ENCODE measurements at places on chromosomes 6 and 20.

DNA sequence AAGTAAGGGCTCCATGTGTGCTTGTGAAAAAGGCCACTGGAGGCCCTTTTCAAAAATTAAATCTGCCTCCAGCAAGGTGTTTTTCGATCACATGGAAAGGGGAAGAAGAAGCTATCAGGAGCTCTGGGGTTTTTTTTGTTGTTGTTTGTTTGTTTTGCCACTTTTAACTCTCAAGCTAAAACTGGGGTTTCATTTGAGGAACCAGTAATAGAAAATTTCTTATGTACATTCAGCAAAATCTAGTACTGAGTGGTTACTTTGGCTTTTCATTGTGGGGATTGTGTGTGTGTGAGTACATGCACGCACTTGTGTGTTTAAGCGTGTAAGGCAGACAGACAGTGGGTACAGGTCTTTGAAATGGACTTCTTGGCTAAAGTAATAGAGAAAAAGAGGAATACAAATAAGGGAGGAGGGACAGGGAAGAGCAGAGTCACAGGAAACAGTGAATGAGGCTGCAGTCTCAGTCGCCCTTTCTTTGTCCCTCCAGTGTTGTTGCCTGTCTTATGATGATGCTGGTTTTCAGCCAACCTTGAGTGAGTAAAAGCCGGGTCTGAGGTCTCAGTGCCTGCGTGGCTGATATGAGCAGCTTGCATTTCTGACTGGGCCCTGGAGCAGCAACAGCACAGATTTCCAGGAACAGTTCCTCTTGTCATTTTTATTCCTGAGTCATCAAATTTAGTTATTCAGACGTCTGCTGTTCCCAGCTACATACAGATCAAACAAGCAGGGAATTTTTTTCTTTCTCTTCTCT, 26.2 kb downstream of the SLC16A10 start:
- DNase-seq: no peak

DNA sequence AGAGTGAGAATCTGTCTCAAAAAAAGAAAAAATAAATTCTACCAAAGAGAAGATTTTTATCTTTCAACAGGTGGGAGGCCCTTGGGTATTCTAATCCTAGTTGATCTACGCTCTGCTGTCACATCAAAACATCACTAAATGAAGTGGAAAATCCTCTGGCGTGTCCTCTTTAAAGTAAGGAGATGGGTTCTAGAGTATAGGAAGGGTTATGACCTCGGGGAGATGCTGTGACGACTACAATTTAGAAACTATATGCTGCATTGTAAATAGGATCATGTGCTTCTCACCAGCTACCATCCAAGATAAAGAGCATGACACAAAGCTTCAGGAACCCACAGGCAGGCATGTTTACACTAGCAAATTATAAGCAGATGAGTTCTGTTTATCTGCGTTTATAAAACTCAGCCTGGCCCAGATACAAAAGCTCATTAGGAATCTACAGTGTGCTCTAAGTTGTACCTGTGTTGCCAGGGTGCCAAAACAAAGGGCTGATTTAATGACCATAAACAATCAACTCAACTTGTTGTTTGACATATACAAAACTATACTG, 197.1 kb upstream of the PLN start:
- no peak for DNase-seq

DNA sequence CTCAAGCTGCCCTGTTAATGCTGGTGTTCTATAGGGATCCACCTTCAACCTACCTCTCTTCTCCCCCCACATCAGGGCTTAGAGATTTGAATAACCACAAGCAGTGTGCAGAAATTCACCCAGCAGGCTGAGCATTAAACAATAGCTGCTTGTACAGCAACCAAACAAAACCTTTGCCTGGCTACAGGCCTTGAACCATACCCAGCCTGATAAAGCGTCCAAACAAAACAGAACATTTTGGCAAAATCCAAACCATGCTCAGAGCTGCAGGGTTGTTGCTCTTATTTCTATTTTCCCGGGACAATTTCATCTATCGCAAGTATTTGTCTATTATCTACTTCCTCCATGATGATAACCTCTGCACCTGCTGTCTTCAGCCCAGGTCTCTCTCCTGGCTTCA, 142.3 kb downstream of the UNC5CL start:
- DNase-seq: no peak

DNA sequence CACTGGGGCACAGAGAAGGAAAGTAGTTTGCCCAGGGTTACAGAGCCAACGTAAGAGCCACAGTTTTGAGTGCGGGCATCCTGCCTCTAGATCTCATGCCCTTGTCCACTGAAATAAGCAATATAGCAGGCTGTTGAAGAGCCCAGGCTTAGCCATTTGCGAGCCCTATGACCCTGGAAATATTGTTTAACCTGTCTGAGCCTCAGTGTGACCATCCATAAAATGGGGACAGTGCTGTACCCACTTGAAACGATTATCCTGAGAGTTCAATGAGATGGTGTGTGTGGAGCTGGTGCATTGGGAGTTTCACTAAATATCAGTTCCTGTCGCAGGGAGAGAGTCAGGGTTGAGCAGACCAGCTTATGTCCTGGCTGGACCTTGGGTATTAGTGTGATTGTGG, 173.1 kb upstream of the KCNG1 start:
- no peak for DNase-seq

- no peak for DNase-seq
Measured at GRCh38 chr6:163354085-163354484, 60.4 kb upstream of the QKI start.

DNA sequence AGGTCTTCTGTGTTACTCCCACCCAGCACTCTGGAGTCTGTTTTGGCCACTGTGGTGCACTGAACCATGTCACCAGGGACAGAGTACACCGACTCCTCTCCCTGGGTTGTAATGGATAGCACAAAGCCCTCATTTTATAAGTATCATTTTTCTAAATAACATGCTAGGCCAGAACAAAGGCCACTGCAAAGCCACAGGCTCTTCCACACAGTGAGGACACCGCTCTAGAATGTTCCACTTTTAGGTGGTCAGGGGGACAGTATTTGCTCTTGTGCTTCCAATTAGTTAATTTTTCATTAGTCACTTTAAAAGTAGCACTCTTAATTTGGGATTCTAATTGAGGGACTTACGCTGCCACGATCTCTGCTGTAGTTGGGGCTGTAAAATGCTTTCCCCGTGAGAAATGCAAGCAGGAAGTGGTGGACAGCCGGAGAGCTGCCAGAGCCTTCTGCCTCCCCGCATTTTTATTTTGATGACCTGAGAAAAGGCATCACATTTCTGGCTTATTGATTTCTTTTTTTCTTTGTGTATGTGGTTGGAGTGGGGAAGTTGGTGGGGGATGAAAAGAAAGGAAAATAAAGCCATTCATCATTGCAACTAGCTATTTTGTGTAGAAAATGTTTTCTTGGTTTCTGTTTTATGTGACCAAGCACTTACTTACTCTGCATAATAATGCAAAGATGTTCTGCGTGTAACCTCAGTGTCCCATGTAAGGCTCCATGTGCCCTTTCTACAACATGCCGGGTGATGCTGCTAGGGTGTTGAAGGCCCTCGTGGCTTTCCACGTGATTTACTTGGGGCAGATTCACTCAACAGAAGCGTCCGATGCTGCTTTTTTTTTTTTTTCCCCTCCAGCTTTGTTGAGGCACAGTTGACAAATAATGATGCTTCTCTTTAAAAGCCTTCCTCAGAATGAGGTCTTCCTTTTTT, 195.9 kb downstream of the SASH1 start:
- DNase-seq: no peak

DNA sequence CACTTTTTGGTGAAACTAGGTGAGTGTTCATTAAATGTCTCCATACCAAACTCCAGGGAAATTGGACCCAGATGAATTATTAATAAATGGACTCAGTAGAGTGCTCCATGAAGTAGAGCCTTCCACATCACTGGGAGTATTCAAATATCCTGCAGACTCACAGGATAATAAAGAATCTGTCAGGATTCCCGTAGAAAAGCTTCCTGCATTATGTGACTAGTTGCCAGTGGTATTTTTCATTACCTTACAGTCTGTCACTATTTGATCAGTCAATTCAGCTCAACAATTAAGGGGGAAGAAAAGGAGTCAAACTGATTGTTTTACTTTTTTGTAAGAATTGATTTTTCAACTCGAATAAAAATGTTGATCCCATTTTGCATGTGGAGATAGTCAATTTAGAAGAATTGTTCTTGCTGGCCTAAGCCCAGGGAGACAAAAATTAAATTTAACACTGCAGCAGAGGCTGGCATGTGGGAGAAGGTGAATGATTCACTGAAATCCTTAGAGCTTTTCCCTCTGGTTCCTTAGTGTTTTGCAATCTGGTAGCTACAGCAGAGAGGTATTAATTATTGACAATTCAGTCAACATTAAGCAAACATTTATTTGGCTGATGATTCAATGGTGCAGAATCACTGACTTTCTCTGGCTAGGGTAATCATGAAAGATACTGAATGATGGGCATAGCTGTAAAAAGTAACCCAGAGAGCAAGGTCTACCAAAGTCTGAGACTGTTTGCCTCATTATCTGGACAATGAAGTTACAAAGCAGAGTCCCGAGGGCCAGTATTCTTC, 442.4 kb downstream of the CD83 start:
- DNase-seq: no peak

GRCh38 chr20:18057101-18057993, at the start of gene OVOL2:
TSS of gene OVOL2 (minus strand) at chr20:18057916. CDS start at chr20:18057634, 282 bp downstream.
- no peak for DNase-seq

DNA sequence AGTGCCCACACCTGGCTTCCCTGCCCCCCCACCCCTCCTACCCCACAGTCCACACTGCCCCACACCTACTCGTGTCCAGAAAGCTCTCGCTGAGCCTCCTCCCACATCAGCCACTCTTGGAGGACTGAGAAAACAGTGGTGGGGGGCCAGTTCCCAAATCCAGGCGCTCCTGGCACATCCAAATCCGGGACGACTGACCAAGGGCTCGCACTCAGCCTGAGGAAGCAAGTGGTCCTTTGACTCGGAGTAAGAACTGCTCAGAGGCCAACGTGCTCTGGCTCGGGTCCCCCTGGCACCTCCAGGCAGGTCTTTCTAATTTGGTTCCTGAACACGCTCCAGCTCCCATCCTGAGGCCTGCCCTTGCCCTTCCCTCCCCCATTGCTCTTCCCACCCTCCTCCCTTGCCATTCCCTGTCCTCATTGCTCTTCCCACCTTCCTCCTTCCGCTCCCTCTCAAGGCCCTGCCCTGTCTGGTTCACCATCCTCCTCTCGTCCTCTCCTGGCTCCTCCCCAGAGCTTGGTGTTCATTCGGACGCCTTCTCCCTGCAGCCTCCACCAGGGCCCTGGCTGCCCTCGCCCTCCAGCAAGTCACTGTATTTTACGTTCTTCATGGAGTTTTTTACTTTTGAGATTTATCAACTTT, 83.6 kb downstream of the THBS2 start:
- no peak for DNase-seq

GRCh38 chr6:124285146-124285545, 481.5 kb downstream of the NKAIN2 start:
- no peak for DNase-seq

GRCh38 chr6:18280084-18280483, 15.8 kb upstream of the DEK start:
- DNase-seq: no peak

DNA sequence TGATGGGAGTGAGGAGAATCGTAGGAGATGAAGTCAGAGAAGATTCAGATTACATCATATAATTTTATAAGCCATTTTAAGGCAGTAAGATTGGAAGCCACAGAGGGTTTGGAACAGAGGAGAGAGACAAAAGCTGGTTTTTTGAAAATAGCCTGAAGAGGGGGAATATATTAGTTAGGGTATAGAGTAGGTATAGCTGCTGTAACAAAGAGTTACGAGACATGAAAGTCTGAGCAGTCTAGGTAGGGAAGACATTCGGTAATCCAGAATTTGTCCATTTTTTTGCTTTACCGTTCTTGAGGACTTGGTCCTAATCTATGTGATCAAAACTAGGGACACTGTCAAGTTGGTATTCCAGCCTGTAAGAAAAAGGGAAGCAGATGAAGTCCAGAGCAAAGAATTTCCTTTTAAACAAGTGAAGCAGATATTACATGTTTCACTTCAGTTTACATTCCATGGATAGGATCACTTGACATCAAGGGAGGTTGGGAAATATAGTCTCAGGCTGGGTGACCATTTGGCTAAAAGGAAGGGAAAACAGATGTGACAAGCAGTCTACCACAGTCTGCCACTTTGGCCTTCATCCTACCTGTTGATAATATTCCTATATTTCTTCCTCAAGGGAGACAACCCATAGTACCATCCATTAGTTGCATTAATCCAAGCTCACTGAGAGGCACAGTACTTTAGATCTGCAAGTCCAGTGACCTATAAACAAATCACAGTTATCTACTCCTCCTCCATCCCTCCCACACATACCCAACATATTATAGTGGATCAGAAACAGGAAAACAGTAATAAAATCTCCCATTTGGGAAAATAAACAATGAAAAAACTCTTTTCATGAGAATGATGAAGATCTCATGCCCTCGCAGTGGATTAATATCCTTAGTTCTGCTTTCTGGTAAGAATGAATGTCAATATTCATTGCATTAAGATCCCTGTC, 10.2 kb downstream of the FAM135A start:
- no peak for DNase-seq

- no peak for DNase-seq
Measured at GRCh38 chr6:3226481-3227362, 731 bp downstream of the TUBB2B start.

DNA sequence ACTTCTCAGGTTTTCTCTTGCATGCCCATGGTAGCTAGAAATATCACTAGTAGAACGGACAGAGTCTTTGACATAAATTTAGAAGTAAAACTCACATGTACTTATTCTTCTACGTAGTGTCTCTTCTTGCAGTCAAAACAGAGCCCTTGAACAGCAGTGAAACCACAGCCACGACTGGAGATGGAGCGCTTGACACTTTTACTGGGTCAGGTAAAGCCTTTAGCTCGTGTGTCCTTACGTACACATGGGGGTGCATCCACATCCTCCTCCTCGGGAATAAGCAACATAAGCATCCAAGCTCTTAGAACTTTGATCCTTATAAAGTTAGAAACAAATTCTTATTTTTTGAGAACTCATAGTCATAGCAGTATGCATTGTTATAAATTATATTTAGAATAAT, 215.3 kb downstream of the EYA4 start:
- DNase-seq: no peak

- DNase-seq: no peak
Measured at GRCh38 chr20:50280851-50281655, 90.4 kb downstream of the CEBPB start.

GRCh38 chr6:21227486-21227885, 366.1 kb upstream of the SOX4 start:
- DNase-seq: no peak

DNA sequence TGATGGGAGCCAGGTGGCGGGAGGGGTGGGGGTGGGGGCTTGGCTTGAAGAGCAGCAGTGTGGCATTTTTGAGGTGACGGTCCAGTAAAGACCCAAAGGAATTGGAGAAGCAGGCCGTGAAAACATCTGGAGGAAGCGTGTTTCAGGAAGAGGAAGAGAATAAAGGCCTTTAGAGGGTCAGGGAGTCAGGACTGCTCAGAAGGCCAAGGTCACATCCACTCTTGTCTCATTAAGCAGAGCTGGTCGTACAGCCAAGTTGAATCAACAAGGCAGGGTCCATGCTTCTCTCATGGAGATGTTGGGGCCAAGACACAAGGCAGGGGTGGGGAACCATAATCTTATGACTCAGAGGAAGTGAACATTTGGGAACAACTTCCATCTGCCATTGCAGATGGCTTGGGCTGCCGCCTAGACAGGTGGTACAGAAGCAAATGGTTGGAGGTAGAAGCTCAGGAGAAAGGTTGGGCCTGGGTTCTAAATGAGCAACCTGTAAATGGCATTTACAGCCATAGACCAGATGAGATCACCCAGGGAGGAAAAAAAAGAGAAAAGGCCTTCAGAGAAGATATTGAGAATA, 179.6 kb downstream of the TTLL2 start:
- DNase-seq: no peak

GRCh38 chr20:56200456-56200855, 48.1 kb upstream of the MC3R start:
- no peak for DNase-seq
